Nephron progenitor cell (in vitro differentiated cells): ENCODE measurements at places on chromosomes 4 and X.

DNA sequence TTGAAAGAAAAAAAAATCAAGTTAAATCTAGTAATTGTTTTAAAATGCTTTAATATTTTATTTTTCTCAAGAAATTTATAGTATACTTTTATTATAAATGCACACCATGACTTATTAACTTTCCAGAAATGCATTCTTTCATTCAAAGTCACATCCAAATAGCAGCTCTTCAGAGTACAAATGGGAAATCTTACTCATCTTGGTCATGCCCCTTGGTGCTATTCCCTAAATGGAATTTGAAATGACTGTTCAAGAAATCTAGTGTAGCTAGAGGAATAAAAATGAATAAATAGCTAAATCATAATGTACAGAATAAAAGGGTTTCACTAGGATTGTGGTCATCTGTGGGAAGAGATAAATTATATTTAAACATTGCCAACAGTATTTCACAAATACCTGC, 1139.7 kb downstream of the PCDH18 start:
- no peak for DNase-seq

DNA sequence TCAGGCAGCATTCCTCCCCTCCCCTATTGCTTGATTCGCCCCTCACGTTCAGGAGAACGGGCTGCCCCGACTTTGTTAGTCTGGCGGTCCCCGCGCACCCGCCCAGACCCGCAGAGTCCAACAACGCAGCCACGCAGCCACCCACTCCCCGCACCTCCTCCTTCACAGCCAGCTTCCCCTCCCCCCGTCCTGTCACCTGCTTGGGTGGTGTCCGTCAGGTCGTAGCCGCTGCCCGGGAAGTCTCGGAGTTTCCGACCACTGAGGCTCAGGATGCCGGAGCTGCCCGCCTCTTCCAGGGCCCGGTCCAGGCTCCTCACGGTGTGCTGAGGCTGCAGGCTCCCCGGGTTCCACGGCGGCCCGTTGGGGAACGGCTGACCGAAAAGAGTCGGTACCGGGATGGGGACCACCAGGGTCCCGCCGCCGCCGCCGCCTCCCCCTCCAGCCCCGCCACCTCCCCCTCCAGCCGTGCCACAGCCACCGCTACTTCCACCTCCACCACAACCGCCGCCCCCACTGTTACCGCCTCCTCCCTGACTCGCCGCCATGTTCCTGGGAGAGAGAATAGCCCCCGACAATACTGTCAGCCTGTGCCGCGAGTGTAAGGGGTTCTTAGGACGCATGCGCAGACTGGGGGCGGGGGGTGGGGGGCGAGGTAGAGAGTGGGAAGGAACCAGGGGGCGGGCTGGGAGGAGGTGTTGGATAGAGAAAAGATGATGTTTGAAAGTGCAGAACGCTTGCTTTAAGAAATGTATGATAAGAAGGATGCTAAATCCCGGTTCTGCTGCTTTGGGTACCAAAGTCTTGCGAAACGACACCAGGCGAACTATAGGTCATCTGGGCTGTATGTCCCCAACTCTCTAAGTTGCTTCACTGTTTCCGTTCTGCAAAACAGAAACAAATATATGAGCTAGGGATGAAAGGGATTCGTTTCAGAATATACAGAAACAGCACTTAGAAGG, at the start of gene LRCH2:
LRCH2 (minus strand) TSS at position 600 of the 959 bp plus-strand sequence; CDS start at position 545, 55 bp downstream.
- DNase-seq, result peak; percentile 74

DNA sequence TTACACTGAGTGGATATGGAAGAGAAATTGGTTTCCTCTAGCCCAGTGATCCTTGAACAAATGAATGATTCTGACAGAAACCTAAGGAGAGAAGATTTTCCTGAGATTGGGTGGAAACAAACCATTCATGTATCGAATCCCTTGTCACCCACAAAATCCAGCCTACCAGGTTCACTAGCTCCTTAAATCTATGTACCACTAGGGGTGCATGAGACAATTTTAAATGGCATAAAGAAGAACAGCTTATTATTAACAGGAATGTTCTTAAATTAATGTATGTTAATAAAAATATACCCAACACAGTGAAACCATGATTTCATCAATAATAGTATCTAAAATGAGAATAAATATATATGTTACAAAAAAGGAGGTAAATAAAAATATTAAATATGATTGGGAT, 118.4 kb upstream of the LNX1 start:
- no peak for DNase-seq

DNA sequence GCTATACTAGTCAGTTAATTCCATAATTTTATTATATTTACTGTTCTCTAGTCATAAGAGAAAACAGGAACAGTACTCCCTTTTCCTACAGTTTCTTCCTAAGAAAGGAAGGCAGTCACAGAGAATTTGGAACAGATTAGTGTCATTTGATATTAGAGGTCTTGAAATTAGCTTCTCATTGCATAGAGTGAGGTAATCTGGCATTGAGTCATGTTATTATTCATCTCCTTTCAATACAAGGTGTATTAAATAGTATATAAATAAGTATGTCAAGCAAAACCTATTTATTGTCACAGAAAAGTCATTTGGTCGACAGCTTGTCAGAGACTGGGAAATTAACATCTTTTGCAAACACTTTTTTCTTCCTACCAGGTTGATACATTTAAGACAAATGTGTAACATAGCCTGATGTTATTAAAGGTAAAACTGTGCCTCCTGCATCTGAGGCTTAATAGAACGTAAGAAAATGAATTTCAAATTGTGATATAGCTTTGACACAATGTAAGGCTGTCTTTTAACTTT, 753.1 kb upstream of the FRG1 start:
- no peak for DNase-seq

DNA sequence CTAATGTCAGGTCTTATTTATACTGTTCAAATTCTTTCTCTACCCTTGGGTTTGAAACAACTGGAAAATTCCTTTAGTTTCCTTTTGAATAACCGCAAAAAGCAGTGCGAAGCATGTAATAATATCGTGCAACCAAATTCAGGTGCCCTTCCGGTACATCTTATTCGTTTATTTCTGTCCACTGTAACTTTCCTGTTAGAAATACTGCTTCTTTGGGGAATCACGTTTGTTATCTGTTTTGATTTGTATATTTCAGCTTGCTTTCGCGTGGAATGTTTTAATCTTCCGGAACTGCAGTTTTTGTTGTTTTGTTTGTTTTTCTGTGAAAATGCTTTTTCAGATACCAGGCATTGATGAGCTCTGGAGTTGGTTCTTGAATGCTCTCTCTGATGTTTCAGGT, 85.7 kb upstream of the HPRT1 start:
- DNase-seq, result no peak

GRCh38 chrX:52352551-52352950, 16.3 kb upstream of the XAGE2 start:
- no peak for DNase-seq

GRCh38 chr4:59945716-59946115, 1254.4 kb upstream of the ADGRL3 start:
- DNase-seq, result no peak

GRCh38 chrX:129786210-129786651, 6.5 kb downstream of the SASH3 start:
- no peak for DNase-seq

GRCh38 chr4:92101737-92102172, 202.0 kb upstream of the GRID2 start:
- DNase-seq, result no peak

DNA sequence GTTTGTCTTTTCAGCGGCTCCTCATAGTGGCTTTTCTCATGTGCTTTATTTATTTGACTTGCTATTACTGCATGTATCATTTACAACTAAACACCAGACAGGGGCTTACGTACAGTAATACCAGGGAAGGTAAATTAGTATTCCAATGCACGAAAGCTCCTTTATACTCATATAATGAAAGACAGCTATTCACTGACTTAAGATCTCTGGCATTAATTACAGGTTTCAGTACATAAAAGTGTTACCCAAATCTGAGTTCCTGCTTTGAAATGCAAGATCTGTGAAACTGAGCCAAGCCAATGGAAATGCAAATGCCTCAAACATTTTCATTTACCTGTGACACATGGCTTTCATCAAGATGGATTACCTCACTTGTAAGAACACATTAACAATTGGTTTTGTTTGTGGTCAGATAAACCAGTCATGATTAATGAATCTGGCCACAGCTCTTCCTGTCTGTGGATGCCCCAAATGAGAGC, 107.2 kb downstream of the ANAPC4 start:
- DNase-seq, result no peak

GRCh38 chr4:86100539-86101215, 259.2 kb downstream of the MAPK10 start:
- no peak for DNase-seq

- no peak for DNase-seq
Measured at GRCh38 chrX:136336623-136337022, 35.9 kb downstream of the ADGRG4 start.

DNA sequence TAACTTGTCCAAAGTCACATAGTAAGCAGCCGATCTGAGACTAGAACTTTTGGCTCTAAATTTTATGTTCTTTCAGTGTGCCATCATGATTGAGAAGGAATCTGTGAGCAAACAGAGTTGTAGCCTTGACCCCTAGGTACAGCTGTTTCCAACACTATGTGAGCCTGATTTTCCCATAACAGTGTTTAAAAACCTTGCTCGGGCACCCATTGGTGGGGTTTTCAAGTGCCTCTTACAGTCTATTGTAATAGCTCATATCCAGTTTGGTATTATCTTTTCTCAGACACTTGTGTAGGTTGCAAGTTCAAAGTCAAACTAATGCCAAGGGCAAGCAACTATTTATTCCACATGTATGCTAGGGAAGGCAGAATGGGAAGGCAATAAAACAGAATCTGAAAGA, 467.9 kb downstream of the INPP4B start:
- DNase-seq, result no peak

- DNase-seq, result no peak
Measured at GRCh38 chr4:22498866-22499265, 17.0 kb downstream of the ADGRA3 start.

- no peak for DNase-seq
Measured at GRCh38 chrX:1224954-1225353, 12.5 kb upstream of the CRLF2 start.

GRCh38 chr4:162506253-162506652, 342.5 kb upstream of the FSTL5 start:
- no peak for DNase-seq

DNA sequence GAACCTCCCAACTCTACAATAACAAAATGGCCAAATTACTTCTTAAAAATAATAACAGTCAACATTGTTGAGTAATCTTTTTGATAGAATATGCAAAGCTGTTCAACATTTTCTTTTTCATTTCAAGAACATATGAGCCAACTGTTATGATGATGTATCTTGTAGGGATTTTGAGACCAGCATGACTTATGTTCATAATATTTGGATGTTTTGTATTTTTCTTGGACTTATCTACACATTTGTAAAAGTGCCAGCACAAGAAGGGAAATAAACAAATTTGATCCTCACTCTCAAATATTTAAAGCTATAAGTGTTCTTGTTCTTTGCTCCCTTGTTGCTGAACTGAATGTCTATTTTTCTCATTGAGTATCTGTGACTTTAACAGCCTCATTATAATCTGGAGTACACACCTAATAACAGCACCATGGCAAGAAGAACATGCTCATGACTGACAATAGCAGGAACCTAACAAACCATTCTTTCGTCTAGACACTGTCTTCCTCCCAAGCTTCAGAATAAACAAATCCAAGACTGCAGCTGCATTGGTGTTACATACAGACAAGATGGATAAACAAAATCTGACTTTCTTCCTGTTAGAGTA, 1049.7 kb downstream of the FAT4 start:
- no peak for DNase-seq

DNA sequence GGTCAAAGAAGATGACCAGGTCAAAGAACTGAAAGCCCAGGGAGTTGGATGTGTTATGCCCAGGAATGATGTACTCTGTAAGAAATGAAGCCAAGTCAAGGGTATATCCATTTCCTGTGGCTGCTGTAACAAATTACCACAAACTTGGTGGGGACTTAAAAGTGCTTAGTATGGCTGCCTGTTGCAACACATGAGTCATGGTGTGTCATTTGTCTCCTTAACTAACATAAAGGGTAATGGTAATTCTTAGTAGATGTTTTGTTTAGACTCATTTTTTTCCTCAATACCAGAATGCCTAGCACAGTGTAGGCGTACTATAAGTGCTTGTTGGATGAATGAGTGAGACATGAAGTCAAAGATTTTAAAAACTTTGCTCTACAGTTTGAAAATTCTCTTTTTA, 45.7 kb downstream of the SYTL5 start:
- DNase-seq, result no peak

- peak; percentile 83 for DNase-seq
Measured at GRCh38 chr4:65670331-65671031, at the start of gene EPHA5. EPHA5 (minus strand) TSS chr4:65670489; CDS start chr4:65669742, 747 bp downstream.

GRCh38 chr4:5979981-5980380, 38.2 kb downstream of the C4orf50 start:
- DNase-seq, result peak; percentile 60

- DNase-seq, result no peak
Measured at GRCh38 chrX:75997692-75998091, 175.2 kb upstream of the PBDC1 start.

DNA sequence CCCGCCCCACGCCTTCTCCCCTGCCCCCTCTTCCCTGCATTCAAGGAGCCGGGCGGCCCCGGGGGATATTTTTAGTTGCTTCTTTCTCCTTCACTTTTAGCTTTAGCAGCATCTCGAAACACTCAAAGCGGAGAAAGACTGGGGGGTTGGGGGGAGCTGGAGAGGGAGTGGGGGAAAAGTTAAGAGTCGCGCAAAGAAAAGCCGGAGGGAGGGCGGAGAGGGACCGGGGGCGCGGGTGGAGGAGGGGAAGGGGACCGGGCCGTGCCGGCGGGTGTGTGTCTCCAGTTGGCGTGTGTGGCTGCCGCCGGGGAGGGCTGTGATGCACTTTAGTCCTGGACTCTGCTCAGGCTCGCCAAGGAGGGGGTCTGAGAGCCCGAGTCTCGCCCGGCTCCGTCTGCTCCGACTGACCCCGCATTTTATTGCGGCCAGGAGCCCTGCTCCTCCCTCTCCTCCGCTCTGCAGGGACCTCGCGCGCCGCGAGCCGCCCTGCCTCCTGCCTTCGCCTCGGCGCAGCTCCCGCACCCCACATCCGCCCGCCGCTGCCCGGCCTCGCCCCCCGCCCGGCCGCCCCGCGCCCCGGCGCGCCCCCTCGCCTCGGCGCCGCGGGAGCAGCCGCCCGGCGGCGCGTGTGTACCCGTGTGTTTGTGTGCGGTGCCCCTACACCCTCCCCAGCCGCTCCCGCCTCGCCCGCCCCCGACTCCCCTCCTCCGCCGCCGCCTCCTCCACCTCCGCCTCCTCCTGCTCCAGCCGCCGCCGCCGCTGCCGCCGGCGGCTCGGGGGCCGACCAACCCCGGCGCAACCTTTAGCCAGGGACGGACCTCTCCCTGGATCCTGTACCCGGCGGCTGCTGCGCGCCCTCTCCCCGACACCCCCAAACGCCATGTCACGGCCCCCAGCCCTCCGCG, 1.4 kb downstream of the ZNF827 start:
- DNase-seq, result peak; percentile 71

- DNase-seq, result no peak
Measured at GRCh38 chr4:69489856-69490255, 5.8 kb downstream of the UGT2B4 start.
